Activated gamma-delta T cell treated with Interleukin-2 at 50 U/mL for 16 hours (primary cell): ENCODE measurements at places on chromosomes 1 and 21.

DNA sequence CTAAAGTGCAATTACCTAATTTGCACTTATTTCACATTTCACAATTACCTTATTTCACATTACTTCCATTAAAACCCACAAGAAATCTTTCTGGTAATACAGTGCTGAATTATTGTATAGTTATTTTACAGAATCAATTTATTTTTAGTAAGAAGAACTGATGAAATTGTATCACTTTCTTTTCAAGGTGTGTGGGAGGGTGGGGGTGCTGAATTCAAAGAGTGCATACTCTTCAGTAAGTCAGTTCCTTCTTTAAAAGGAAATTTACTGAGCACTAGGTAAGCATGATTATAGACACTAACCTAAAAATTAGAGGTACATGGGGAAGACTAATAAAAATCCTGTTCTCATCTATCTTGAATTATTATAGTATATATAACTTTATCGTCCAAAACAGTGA lies 731.6 kb upstream of the ADGRL4 start:
- DNase-seq: no peak

- DNase-seq: no peak
These were observed 153.3 kb downstream of the TOMM20 start for GRCh38 chr1:234975122-234975940.

GRCh38 chr1:42756956-42757891 lies 9.6 kb downstream of the P3H1 start:
- DNase-seq: no peak

- no peak for DNase-seq
These were observed 13.4 kb downstream of the IBA57 start for GRCh38 chr1:228178737-228179684.

- no peak for DNase-seq
These were observed 133.7 kb upstream of the KCNK1 start for GRCh38 chr1:233480198-233480597.

GRCh38 chr1:156584813-156585212 lies 5.3 kb downstream of the TTC24 start:
- no peak for DNase-seq

GRCh38 chr21:38467911-38468310 lies 30.4 kb downstream of the ERG start:
- DNase-seq: no peak

GRCh38 chr1:154154534-154155191 lies at the start of gene NUP210L:
NUP210L (minus strand) TSS chr1:154155073.
- DNase-seq: no peak

DNA sequence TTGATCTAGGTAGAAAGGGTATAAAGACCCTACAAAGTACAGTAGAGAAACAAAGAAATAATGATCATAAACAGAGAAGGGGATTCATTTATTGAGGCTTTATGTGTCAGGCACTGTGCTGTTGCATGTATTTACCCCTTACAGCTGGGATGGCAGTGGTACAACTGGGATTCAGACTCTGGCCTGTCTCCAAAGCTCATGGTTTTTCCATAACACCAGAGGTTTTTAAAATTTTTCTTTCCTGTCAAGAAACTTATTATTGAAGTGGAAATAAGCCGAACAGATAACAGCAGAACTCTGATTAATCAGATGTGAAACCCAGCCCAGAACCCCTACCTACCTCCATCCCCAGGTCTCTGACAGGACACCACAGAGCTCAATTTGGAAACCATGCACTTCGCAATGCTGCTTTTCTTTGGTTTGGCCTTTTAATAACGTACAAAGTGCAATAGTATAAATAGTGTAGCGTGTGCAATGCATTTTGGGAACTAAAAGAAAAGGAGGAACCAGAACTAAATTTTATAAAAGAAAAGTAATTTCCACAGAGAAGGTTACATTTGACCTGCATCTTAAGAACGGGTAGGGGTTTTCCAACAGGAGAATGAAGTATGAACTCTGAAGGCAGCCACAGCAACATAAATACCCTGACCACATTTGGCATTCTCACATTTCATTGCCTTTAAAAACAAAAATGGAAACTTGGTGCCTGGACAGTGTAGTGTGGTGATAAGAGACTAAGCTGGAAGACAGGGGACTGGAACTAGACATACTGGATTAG lies 92.0 kb upstream of the S1PR1 start:
- no peak for DNase-seq

GRCh38 chr1:199742547-199742946 lies 285.0 kb upstream of the NR5A2 start:
- DNase-seq: no peak

DNA sequence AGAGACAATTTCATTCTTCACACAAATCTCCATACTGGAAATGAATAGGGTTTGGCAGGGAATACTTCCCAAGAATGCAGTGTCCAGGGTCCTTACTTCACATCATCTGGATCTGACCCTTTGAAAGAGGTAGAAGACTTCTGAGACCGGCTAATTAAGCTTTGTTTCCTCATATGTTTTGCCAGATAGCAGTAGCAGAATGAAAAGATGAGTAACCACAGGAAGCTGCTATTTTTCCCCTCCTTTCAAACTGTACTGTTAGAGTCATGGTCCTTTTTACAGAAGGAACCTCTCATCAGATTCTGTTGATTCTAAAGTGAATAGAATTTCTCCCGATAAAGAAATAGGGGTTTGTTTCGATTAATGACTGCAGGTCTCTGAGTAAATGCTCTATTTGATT lies 1.4 kb upstream of the OLFML3 start:
- DNase-seq: no peak

DNA sequence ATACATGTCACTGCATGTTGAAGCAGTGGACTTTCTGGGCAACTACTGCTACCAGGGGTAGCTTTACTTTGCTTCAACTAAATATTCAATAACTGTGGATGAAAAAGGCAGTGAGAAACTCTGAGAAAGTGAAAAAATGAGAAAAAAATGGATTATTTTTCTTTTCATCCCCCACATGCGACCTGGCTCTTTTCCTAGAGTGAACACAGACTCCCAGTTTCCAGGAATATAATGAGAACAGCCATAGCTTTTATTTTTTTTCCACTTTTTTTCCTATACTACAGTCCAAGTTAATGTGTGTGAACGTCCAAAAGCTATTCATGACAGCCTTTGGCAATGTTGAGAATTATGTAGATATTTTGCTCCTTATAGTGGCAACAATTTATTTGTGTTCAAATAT lies 230.4 kb downstream of the DNM3 start:
- DNase-seq: no peak

DNA sequence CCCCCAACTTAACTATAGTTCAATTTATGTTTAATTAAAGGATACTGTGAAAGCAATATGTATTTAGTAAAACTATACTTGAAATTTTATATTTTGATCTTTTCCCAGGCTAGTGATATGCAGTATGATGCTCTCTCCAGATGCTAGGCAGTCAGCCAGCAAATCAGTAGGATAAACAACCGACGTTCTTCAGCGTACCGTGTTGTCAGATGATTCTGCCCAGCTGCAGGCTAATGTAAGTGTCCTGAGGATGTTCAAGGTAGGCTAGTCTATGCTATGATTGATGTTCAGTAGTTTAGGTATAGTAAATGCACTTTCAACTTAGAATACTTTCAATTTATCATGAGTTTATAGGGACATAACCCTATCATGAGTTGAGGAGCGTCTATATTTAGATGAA lies 762.6 kb downstream of the MRPL39 start:
- no peak for DNase-seq

DNA sequence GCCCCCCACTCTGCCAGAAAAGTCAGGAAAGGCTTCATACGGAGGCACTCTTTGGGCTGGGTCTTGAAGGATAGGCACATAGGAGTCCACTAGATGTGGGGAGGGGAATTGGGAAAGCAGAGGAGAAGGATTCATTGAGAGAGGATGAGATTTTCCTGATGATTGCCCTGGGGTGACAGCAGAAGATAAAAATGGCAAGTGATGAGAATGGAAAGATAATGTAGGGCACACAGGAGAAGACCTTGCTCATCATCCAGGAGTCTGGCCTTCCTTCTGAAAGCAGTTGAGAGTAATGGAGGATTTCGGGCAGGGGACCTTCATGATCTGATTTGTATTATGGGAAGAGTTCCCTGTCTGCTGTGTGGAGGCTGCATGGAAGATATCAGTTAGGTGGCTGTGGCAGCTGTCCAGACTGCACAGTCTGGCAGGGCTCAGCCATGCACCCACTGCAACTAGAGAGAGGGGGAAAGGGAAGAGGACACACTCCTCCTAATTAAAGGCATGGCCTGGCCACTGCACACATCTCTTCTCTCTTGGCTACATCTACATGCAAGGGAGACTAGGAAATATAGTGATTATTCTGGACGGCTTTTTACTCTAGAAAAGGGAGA lies 9.6 kb upstream of the FABP3 start:
- no peak for DNase-seq

- no peak for DNase-seq
These were observed 27.3 kb downstream of the TEX35 start for GRCh38 chr1:178540204-178540603.

GRCh38 chr1:17618558-17619247 lies 79.2 kb downstream of the ARHGEF10L start:
- DNase-seq: no peak

DNA sequence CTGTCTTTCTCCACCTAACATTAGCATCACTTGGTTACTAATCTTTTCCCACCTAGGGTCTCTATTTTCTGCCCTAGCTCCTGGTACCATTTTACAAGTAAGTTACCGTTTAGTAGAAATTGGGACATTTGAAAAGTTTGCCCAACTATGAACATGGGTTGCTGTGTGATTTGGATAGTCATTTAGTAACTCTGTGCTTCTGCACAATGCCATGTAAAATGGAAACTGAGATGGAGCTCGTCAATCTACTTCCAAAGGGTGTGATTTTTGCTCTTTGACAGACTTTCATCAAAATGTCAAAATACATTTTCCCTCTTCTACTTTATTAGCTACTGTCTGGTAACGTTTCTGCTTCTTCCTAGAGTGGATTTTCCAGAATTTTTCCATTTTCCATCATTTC lies 381.5 kb upstream of the B3GALT2 start:
- DNase-seq: no peak

DNA sequence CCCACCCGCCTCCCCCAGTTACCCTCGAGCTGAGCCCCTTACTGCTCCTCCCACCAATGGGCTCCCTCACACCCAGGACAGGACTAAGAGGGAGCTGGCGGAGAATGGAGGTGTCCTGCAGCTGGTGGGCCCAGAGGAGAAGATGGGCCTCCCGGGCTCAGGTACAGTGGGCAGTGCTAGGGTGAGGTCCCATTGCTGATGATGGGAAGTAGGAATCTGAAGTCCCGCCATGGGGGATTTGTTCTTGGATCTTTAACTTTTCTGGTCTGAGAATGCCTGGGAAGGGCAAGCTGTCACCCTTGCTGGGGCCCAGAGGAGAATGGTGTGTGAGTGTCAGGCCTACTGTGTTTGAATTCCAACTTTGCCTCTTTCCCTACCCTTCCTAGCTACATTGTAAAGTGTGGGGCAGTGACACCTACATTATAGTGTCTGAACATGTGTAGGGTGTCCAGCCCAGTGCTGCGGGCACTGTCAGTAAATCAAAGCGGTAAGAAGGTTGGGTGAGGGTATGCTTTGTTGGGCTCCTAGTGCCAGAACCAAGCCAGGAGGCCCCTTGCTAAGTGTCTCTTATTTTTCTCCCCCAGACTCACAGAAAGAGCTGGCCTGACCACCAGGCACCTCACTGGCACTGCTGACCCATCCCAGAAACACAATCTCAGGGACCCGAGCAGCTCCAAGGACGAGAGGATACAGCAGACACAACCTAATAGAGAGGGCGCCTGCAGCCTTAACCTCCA lies 44.7 kb downstream of the YARS1 start:
- no peak for DNase-seq

DNA sequence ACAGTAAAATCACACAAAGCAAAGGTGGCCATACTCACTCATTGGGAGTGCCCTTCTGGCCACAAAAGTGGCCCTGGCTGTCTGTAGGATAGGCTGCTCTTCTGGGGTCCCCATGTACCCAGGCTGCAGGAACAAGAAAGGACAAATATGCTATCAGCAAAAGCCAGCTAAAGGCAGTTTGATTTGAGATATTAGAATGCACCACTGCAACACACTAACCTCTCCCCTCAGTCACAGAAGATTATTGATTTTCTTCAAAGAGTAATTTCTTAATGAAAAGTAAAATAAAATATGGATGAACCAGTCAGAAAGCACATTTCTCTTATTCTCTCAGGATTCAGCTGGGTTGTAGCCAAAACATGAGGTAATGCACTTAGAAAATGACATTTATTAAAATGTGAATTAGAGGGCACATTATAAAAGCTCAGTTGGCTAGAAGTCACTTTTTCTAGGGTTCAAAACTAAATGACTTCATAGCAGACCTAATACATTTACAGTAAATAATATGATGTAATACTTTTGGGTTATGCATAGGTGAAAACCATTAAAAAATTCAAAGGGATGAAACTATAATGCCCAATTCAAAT lies 140.8 kb downstream of the LHX8 start:
- DNase-seq: no peak

DNA sequence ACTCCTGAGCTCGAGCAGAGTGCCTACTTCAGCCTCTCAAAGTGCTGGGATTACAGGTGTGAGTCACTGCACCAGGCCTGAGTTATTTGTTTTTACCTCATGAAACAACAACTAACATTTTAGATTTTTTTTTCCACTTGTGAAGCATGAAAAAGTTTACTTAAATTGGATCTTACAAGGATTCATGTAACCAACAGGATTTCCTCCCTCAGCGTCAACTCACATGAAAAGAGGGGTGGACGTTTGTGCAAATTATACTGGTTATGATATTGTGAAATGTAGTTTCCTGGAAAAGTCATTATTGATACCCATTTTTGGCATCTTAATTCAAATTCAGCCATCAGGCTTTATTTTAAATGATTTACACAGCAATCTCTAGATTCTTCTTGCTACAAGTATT lies 6.5 kb downstream of the CNST start:
- DNase-seq: no peak

DNA sequence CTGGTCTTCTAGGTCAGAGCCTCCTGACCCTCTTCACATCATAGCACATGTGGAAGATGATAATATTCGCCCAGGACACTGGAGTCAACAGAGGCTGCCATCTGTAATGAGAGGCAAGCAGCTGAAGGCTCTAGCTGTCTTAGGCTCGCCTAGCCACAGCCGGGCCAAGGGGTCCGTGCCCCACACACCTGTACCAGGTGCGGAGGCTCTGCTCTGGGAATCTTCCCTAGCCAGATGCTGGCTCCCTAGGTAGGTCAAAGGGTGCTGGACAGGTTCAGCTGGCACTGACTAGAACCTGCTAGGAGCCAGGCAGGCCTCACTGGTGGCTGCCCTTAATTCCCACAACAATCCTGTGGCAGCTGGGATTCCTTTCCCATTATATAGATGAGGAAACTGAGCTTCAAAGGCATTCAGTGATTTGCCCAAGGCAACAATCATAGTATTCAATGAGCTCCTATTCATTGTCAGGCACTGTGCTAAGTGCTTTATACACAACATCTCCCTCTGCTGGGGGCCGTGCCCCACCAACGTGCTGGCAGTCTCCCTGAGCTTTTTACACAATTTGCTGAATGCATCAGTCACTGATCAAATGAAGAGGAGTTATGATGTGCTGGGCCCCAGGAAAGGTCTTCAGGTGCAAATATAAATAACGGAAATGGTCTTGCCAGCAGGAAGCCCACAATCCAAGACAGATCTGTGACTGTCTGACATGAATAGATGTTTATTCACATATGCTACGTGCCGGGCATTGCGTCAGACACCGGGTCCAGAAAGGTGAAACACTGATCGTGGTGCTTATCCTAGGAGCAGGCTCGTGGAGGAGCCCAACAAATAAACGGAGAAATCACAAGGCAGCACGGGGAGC lies 58.0 kb downstream of the DDX20 start:
- no peak for DNase-seq

- no peak for DNase-seq
These were observed 171.4 kb downstream of the CAMTA1 start for GRCh38 chr1:6956488-6957159.

GRCh38 chr1:11695861-11696260 lies 4.4 kb downstream of the DRAXIN start:
- DNase-seq: no peak
